ENCODE measurements at places on chromosomes 1 and 21. TPM values are rescaled to one million over a fixed set of nuclear protein-coding genes. Genes with fewer than 3 reads are reported as not detected.

DNA sequence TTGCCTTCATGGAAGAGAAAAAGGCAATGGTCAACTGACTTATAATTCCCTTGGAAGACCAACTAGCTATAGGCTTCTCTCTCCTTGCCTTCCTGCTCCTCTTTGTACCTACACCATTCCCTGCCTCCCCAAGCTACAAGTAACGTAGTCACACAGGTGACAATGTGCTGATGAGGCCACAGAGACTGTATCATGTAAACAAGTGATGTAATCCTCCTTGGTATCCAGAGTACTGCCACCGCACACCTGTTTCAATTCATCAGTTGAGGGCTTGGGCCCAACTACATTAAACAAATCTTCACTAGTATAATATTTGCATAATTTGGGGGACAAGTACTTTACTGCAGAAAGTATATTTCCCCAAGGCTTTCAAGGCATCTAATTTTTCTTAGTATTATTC, 76.4 kb upstream of the SCYL3 start:
- no peaks in the 10 kb centered on the region for H3K27me3 ChIP-seq
- no peak for DNase-seq
- no peaks in the 10 kb centered on the region for H3K36me3 ChIP-seq
- H3K4me3 ChIP-seq, result no peak overlapping the region
- no peaks in the 10 kb centered on the region for H3K4me1 ChIP-seq

- H3K27me3 ChIP-seq, result no peaks in the 10 kb centered on the region
- H3K27ac ChIP-seq, result no peak overlapping the region
- no peak overlapping the region for H3K4me3 ChIP-seq
- H3K36me3 ChIP-seq, result peaks cover 6% of the 10 kb centered on the region
Observed at GRCh38 chr1:46244656-46245371, 2.7 kb upstream of the RAD54L start.

- no peak overlapping the region for H3K27ac ChIP-seq
- H3K27me3 ChIP-seq, result peaks cover 94% of the 10 kb centered on the region
- no peaks in the 10 kb centered on the region for H3K36me3 ChIP-seq
- H3K4me3 ChIP-seq, result no peak overlapping the region
- no peaks in the 10 kb centered on the region for H3K4me1 ChIP-seq
Observed at GRCh38 chr1:3153197-3153596, 84.2 kb downstream of the PRDM16 start.

KLHDC9 gene
- 3.2 TPM for total RNA-seq

RNASEL gene
- total RNA-seq, result 1.3 TPM

DNA sequence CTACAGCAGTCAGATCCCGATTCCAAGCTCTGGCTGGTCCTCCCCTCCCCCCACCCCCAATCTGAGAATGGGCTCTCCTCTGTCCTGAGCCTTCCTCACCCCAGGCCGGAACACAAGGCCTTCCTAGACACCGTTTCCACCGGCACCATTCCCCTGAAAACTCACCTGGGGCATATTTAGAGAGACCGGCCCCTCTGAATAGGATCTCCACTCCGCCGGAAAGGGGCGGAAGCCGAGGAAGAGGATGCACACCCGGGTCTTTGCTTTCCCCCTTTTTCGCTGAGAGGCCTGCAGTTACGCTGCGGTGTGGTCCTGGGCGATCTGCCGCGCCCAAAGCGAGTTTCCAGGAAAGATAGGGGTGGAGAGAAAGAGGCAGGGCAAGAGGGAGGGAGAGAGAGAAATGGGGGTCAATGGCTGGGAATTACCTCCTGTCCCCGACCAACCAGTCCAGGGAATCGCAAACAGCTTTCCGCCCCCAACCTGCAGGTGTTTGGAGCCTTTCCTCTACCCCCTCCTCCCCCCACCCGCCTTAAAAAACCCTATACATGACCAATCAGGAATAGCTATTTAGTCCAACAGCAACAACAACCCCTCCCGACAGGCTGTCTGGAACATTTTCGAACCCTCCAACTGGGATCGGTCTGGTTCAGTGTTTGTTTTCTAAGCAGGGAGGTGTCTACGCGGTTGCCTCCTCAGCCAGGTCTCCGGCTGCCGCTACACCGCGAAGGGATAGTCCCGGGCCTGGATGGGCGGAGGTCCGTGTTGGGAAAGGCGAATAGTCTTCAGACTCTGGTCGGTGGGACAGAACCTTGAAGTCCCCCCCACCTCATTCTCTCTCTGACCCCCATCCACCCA, 2.8 kb downstream of the TAL1 start:
- no peak for DNase-seq
- H3K27ac ChIP-seq, result no peak overlapping the region
- no peak overlapping the region for H3K4me3 ChIP-seq
- no peaks in the 10 kb centered on the region for H3K4me1 ChIP-seq
- peaks cover 57% of the 10 kb centered on the region for H3K27me3 ChIP-seq
- H3K36me3 ChIP-seq, result no peaks in the 10 kb centered on the region

TRABD2B gene
- total RNA-seq, result 0.44 TPM

CELA2A gene
- total RNA-seq, result not detected

RAB42 gene
- 4.7 TPM for total RNA-seq

DNA sequence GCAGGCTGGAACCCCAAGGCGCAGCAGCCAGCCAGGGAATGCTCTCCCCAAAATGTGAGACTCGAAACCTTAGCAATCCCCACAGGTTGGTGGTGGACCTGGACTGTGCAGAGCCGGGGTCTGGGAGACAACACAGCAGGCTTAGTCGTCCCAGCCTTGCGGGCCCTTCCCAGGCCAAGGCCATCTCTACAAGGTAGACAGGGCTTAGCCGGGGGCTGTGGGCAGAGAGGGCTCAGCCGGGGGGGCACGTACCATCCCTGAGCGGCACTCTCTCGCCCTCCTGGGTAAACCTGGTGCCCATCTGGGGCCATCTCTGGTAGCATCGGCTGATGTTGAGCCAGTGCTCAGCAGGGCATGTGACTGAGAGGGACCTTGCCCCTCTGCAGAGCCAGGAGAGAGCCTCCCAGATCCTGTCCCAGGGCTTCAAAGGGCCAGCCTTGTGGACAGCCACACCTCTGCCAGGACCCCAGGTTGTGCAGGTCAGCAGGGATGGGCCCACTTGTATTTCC, 2.2 kb upstream of the ACTRT2 start:
- peaks cover 90% of the 10 kb centered on the region for H3K27me3 ChIP-seq
- H3K36me3 ChIP-seq, result no peaks in the 10 kb centered on the region
- no peak for DNase-seq
- H3K27ac ChIP-seq, result no peak overlapping the region
- H3K4me3 ChIP-seq, result no peak overlapping the region

SDC3 gene
- 10.0 TPM for total RNA-seq

DNA sequence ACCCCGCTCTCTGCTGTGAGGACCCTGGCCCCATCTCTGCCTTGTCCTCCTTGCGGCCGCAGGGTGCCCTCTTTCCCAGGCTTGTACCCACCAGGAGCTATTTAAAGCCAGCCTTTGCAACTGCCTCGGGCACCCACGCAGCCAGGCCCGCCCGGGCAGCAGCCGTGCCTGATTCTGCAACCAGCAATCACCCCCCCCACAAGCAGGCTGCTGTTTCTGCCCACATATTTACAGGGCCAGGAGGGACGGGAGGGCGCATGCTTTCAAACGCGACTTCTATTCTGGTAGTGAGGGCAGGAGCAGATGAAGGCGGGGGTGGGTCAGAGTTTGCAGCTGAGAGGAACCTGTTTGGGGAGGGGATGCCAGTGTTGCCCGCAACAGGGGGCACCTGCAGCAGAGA, 13.6 kb downstream of the GABRD start:
- H3K27ac ChIP-seq, result no peak overlapping the region
- no peaks in the 10 kb centered on the region for H3K4me1 ChIP-seq
- H3K27me3 ChIP-seq, result 0 out of 2 replicates have a peak, but pooled peaks cover 3% of the 10 kb centered on the region
- DNase-seq, result no peak

BNIPL gene
- total RNA-seq, result 2.4 TPM

GRCh38 chr1:111484391-111485026, 10.7 kb downstream of the C1orf162 start:
- H3K27me3 ChIP-seq, result no peaks in the 10 kb centered on the region
- no peaks in the 10 kb centered on the region for H3K36me3 ChIP-seq

DNA sequence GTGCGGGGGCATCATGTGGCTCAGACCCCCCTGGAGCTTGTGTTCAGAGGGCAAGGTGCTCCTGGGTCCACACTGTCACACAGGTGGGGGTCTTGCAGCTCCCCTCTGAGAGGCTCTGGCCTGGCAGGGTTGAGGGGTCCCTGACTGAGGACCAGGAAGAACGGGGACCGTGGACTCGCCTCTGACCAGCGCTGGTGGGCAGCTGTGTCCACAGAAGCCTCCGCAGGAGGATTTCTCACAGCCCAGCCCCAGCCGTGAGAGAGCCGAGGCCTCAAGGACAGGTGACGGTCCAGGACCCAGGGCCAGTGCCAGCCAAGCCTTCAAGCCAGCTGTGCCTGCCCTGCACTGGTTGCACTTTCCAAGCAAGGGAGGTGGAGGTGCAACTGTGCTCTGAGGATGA, 63.5 kb upstream of the TTC34 start:
- H3K36me3 ChIP-seq, result no peaks in the 10 kb centered on the region
- H3K4me3 ChIP-seq, result no peak overlapping the region
- no peak overlapping the region for H3K27ac ChIP-seq
- H3K4me1 ChIP-seq, result no peaks in the 10 kb centered on the region
- H3K27me3 ChIP-seq, result peaks cover 98% of the 10 kb centered on the region
- DNase-seq, result no peak

DNA sequence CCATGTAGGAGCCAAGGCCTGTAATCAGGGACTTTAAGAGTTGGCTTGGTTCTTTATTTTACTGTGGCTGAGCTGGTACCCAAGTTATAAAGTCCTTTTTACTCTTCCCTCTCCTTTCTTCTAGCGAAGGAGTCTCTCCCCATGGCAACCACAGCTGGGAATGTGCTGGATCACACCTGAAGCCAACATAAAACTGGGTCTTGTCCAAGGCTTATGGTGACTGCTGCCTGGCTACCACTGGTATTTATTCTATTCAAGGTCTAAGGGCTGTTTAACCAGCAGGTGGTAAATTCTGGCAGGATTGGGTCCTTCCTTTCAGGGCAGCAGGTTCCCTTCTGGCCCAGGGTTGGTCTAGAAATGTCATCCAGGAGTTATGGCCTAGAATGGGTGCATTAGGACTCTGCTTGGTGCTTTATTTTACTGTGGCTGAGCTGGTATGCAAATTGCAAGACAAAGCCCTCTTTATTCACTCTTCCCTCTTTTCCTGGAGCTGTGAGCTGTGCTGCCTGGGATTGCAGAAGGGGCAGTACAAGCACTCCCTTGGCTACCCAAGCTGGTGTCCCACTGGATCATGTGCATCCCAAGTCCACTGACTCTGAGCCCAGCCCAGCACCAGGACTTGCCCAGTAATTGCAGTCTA, 26.6 kb downstream of the SLC22A15 start:
- H3K4me3 ChIP-seq, result no peak overlapping the region
- DNase-seq, result no peak
- H3K27ac ChIP-seq, result no peak overlapping the region
- H3K4me1 ChIP-seq, result no peaks in the 10 kb centered on the region

GRCh38 chr1:196669051-196669450, 17.2 kb downstream of the CFH start:
- no peak for DNase-seq
- no peak overlapping the region for H3K4me3 ChIP-seq
- H3K36me3 ChIP-seq, result no peaks in the 10 kb centered on the region
- H3K27me3 ChIP-seq, result no peaks in the 10 kb centered on the region
- no peak overlapping the region for H3K27ac ChIP-seq
- H3K4me1 ChIP-seq, result no peaks in the 10 kb centered on the region

DNA sequence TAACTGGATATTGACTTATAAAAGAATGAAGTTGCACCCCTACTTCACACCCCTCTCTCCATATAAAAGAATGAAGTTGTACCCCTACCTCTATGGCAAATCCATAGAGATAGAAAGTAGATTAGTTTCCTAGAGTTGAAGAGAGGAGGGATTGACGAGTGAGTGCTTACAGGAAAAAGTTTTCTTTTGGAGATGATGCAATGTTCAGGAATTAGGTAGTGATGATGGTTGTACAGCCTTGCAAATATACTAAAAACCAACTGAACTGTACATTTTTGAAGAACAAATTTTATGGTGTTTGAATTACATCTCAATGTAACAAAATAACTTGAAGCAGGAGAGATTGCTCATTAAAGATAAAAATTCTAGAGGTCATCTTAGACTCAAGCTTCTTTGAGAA, 272.9 kb downstream of the GPR52 start:
- H3K36me3 ChIP-seq, result no peaks in the 10 kb centered on the region

MYOG gene
- total RNA-seq, result not detected

DNA sequence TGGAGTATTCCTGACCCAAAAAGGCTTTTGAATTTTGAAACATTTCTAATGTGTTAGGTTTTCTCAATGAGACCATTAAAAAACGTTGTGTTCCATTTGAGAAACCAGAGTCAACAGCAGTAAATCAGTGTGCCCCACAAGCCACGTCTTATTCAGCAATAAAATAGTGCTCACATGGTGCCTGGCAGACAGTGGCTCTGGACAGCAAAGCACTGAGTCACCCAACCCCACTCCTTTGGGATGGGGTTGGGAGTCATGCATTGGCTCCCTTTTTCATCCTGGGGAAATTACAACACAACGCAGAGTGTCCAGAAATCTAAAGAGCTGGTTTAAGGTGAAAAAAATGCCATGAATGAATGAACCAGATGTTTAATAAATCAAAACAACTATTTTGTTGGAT, 46.5 kb downstream of the KCNJ15 start:
- peak; percentile 90 for DNase-seq
- H3K4me1 ChIP-seq, result peaks cover 14% of the 10 kb centered on the region
- peak overlapping the region; percentile 55 for H3K27ac ChIP-seq
- H3K36me3 ChIP-seq, result no peaks in the 10 kb centered on the region

DNA sequence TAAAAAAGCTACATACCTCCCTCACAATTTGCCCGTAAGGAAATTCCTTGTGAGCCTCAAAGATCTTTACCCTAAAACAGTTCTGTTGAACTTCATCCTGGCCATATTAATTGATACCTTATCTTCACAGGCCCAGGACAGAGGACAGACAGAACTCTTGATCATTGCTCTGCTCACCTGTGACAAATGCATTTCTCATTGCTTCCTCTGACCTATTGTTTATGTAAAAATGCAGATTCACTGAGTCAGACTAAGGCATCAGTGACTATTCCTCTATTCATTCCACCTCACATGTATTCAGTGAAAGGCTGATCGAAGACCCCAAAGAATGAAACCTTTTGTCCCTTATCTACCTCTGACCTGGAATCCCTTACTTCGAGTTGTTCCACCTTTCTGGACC, 61.0 kb downstream of the BACH1 start:
- H3K36me3 ChIP-seq, result 0 out of 2 replicates have a peak, but pooled peaks cover under 1% of the 10 kb centered on the region
- no peaks in the 10 kb centered on the region for H3K27me3 ChIP-seq
- DNase-seq, result peak; percentile 63
- H3K4me1 ChIP-seq, result peaks cover 22% of the 10 kb centered on the region
- H3K27ac ChIP-seq, result peak overlapping the region; percentile 12
- no peak overlapping the region for H3K4me3 ChIP-seq

DNA sequence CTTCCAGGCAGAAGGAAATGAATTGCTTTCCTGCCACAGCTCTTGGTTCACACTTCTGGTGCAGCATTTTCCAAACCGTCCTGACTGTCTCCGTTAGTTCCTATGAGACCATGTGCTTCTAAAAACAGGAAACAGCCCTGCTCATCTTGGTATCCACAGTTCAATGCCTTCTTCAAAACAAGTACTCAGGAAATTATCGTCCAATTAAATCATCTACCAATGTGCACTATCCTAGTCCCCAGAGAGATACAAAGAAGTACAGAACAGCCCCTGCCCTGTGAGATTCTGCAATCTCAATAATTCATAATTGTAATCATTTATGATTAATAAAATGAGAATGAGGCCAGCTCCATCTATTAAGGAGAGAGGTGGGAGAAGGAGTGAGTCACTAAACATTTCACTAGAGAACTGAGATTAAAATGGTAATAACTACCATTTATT, 11.2 kb downstream of the CLEC20A start:
- no peak for DNase-seq
- H3K4me1 ChIP-seq, result no peaks in the 10 kb centered on the region
- H3K27me3 ChIP-seq, result no peaks in the 10 kb centered on the region
- no peaks in the 10 kb centered on the region for H3K36me3 ChIP-seq

- peaks cover 27% of the 10 kb centered on the region for H3K36me3 ChIP-seq
- H3K4me1 ChIP-seq, result peaks cover 25% of the 10 kb centered on the region
- no peak overlapping the region for H3K27ac ChIP-seq
- no peak overlapping the region for H3K4me3 ChIP-seq
- H3K27me3 ChIP-seq, result no peaks in the 10 kb centered on the region
Observed at GRCh38 chr1:26239936-26240335, 5.9 kb downstream of the CEP85 start.

OR14I1 gene
- total RNA-seq, result not detected

Data from PC-3 (cell line).